GM23248 (cell line): ENCODE measurements at places on chromosomes 4 and X. TPM values are rescaled to one million over a fixed set of nuclear protein-coding genes. Genes with fewer than 3 reads are reported as not detected.

DUSP21 gene
- not detected in 2 replicates for total RNA-seq

CSAG2 gene
- total RNA-seq: not detected in 2 replicates

FGD1 gene
- 8.6 and 9.1 TPM in 2 replicates for total RNA-seq

MAGEC3 gene
- not detected in 2 replicates for total RNA-seq
